ENCODE measurements at places on chromosomes 1 and 21.

DNA sequence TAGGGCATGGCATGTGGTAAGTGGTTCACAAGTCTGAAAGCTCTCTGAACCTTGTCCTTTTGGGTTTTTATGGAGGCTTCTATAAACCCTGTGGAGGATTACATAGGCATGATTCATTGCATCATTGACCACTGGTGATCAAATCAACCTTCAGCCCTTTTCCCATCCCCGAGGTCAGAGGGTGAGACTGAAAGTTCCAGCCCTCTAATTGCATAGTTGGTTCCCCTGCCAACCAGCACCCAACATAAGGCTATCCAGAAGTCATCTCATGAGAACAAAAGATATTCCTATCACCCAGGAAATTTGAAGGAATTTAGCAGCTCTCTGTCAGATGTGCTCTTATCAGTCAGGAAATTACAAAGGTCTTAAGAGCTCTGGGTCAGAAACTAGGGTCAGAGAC is 89.5 kb upstream of the ARTN start:
- no peak overlapping the region for H3K4me3 ChIP-seq
- H3K27ac ChIP-seq = no peak overlapping the region
- no peak for DNase-seq
- peaks cover 31% of the 10 kb centered on the region for H3K36me3 ChIP-seq

- H3K4me3 ChIP-seq = no peak overlapping the region
- no peak overlapping the region for H3K27ac ChIP-seq
- H3K36me3 ChIP-seq = no peaks in the 10 kb centered on the region
- no peak for DNase-seq
- no peaks in the 10 kb centered on the region for H3K27me3 ChIP-seq
- no peaks in the 10 kb centered on the region for H3K4me1 ChIP-seq
Measured at GRCh38 chr1:196160066-196160795, 448.0 kb downstream of the KCNT2 start.

- H3K27me3 ChIP-seq = no peaks in the 10 kb centered on the region
- H3K27ac ChIP-seq = no peak overlapping the region
- no peaks in the 10 kb centered on the region for H3K36me3 ChIP-seq
- H3K4me3 ChIP-seq = no peak overlapping the region
Measured at GRCh38 chr1:212256369-212256768, 28.8 kb upstream of the PPP2R5A start.

GRCh38 chr1:48718116-48718630 is 58.5 kb downstream of the BEND5 start:
- DNase-seq = no peak
- H3K36me3 ChIP-seq = no peaks in the 10 kb centered on the region
- H3K27me3 ChIP-seq = peaks cover 4% of the 10 kb centered on the region
- no peaks in the 10 kb centered on the region for H3K4me1 ChIP-seq
- no peak overlapping the region for H3K4me3 ChIP-seq

DNA sequence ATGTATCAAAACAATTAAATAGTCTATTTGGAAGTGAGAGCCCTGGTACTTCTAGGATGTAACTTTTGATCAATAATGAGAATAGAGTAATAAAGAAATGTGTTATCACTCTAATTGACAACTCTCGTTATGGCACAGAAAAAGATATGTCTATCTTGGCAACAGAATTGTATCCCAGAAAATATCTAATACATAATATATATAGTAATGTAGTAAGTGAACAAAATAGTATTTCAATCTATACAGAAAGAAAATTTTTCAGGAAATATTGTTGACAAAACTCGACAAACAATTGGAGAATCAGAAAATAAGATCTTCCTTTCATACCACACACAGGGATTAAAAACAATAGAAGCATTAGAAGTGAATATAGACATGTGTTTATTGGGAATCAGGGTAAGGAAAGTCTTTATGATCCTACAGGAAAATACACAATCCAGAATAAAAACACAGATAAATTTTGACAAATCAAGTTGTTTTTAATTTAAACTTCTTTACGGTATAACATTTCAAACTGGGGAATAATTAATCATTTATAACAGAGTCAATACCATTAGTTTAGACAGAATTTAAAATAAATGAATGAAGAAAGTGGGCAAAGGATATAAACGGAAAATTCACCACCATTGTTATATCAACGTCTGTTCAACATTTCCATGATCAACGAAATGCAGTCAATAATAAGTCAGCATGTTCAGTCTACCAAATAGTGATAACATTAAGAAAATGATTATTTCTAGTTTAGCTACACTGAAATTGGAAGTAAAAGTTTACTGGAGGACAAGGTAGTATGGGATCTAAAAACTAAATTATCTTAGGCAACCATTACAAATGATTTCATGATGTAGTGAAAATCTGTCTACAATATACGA is 1526.5 kb upstream of the TPTE start:
- no peak overlapping the region for H3K27ac ChIP-seq
- no peak for DNase-seq
- no peak overlapping the region for H3K4me3 ChIP-seq
- H3K36me3 ChIP-seq = peaks cover 30% of the 10 kb centered on the region
- H3K4me1 ChIP-seq = no peaks in the 10 kb centered on the region

- H3K36me3 ChIP-seq = peaks cover 12% of the 10 kb centered on the region
- no peaks in the 10 kb centered on the region for H3K27me3 ChIP-seq
- no peaks in the 10 kb centered on the region for H3K4me1 ChIP-seq
- no peak overlapping the region for H3K27ac ChIP-seq
- no peak for DNase-seq
Measured at GRCh38 chr1:67515324-67516080, 85.3 kb upstream of the SERBP1 start.

DNA sequence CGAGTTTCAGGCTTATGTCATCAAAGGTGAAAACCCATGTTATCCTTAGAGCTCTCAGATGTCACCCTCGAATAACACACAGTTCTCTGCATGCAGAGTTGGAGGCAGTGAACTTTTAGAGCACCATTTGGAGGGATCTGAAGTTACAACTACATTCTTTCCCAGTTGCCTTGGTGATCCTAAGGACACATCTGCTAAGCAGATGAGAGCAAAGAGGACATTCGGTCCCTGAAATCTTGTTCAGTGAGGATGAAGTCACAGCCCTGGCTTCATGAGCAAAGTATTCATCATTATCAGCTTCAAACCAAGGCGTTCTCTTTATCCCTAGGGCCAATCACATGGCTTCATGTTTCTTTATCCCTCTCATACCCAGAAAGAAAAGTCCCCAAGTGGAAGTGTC is 23.1 kb upstream of the MCOLN2 start:
- no peak for DNase-seq
- no peaks in the 10 kb centered on the region for H3K4me1 ChIP-seq
- no peaks in the 10 kb centered on the region for H3K27me3 ChIP-seq
- H3K4me3 ChIP-seq = no peak overlapping the region
- H3K27ac ChIP-seq = no peak overlapping the region
